ENCODE measurements at places on chromosomes 4 and X.

DNA sequence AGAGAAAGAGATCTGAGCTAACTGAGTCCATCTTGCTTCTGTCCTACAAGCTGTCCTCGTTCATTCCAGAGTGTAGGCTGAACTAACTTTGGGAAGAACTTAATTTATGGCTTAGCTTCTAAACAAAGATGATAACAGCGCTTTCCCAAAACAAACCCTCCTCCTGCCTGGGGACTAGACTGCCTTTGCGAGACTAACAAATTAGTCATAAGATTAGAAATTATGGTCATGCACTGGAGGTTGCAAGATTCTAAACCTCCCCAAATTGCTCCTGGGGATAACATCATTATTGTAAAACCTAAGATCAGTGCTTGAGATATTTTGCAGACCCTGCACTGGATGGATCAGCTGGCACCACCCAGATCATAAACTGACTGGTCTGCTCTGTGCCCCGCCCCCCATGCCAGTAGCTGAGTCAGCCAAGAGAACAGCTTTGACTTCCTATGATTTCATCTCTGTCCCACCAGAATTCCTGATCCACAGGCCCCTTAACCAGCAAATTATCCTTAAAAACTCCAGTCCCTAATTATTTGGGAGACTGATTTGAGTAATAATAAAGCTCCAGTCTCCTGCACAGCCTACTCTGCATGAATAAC is 883.3 kb downstream of the TRIML1 start:
- no peak for DNase-seq

DNA sequence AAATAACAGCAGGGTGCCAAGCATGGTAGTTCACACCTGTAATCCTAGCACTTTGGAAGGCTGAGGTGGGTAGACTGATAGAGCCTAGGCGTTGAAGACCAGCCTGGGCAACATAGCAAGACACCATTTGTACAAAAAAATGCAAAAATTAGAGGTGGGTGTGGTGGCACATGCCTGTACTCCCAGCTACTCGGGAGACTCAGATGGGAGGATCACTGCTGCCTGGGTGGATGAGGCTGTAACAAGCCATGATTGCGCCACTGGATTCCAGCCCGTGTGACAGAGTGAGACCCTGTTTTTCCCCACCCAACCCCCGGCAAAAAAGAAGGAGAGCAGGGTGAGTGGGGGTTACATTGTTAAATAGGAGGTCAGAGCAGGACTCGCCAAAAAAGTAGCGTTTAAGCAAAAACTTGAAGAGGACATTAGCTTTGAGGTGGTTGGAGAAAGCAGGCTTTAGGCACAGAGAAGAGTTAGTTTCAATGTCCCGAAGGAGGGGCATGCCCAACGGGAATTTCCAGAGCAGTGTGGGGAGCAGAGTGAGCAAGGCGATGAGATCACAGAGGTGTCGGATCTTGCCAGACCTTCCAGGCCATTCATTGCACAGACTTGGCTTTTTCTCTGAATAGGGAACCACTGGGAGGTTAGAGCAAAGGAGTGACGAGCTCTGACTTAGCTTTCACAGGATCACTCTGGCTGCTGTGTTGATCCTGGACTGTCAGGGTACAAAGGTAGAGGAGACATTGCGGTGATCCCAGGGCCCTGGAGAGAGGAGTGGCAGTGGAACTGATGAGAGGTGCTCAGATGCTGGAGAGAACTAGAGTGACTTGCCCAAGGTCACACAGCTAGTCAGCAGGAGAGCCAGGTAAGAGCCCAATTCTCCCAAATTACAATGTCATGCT is 70.6 kb downstream of the TRAPPC11 start:
- no peak for DNase-seq

GRCh38 chrX:30568136-30568535 is 9.4 kb downstream of the TASL start:
- no peak for DNase-seq

GRCh38 chr4:38157592-38157991 is 197.4 kb downstream of the PTTG2 start:
- no peak for DNase-seq

DNA sequence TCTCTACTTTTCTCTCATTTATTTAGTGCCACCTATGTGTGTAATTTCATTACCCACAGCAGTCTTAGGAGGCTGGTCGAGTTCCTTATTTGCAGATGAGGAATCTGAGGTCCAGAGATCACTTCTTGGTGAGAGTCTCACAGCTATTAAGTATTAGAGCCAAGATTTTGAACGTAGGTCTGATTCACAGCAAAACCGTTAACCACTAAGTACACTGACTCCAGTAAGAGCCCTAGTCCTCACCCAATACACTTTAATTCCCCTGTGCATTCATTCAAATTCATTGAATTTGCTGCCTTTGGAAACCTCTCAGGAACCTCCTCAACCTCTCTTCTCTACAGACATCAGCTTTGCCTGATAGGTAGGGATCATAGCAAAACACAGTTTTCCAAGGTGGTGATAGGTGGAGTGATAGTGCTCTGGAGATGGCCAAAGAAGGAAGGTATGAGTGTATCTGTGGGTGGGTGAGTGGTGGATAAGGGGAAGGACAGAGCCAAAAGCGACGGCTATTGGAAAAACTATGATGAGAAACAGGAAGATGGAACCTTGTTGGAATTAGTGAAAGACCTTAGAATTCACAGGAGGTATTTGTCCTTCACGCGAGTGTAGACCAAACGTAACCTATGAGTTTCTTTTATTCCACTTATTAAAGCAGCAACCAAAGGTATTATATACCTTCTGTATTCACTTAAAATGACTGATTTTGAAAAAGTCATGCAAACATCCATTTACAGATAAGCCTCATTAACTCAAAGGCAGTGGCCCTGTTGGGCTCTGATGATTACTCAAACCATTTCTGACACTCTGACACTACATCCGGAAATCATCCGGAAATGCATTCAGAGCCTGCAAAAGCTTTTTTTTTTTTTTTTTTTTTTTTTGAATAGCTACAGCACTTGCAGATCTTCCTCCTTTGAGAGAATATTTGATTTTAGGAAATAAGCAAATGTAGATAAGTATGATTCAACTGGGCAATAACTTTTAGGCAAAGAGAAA is 6.3 kb downstream of the FMR1 start:
- DNase-seq, result no peak

- no peak for DNase-seq
Observed at GRCh38 chr4:3670521-3671519, 95.4 kb upstream of the ADRA2C start.

- DNase-seq, result no peak
Observed at GRCh38 chrX:40103565-40104323, 6.0 kb upstream of the BCOR start.

GRCh38 chrX:118807151-118808017 is 16.2 kb upstream of the ZCCHC12 start:
- peak; percentile 10 for DNase-seq

- DNase-seq, result no peak
Observed at GRCh38 chrX:18394477-18394876, 30.9 kb upstream of the CDKL5 start.

DNA sequence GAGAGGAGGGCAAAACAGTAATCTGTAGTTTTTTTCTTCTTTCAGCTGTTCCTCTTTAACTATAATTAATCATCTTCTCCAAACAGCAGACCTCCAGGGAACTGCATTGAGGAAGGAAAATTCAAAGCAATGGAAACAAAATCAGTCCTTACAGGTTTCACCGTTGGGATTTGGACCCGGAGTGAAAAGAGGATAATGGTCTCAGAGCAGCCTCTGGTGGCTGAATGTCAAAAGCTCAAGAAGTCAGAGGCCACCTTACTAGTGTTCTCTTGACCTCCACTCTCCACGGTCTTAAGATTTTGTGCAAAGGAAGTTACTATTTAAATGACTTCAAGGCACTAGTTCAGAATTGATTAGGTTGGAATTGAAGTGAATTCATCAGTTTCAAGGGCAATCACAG is 16.0 kb upstream of the MID1 start:
- DNase-seq, result no peak

DNA sequence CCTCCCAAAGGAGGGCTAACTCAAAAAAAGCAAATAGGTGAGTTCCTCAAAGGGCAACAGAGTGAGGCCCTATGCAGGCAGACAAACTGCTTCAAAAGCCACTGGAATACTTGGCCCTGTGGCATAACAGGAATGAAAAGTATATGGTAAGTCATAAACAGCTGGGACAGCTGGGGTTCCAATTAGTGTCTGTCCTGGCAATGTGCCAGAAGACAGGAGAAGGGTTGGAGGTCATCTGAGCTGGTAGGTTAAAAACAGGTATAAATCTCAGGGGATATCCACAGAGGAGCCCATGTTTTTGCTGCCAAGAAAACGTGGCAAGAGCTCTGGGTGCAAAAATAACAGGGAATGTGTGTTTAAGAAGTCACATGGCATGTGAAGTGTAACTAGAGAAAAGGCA is 111.6 kb downstream of the APOOL start:
- no peak for DNase-seq

DNA sequence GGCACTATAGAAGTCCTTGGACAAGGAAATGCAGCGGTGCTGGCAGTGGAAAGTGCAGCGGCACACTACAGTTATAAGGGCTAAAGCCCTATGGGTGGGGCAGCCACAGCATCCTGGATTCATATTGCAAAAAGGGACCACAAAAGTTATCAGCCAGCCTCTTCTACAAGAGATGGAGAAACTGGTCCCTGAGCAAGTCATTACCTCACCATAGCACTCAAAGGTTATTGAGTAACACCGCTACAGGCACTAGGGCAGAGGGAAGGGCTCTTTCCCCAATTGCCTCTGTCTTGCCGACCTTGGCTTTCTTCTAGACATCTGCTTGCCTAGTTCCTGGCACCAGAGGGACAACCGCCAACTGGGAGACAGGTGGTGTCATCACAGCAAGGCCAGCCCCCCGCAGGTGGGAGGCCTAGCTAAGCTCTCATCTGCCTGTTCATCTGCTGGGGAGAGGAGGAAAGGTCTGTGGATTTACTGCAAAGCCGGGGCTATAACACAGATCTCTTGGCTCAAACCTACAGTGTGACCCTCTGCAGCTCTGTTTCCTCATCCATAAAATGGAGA is 600.0 kb downstream of the BCOR start:
- DNase-seq, result peak; percentile 14

DNA sequence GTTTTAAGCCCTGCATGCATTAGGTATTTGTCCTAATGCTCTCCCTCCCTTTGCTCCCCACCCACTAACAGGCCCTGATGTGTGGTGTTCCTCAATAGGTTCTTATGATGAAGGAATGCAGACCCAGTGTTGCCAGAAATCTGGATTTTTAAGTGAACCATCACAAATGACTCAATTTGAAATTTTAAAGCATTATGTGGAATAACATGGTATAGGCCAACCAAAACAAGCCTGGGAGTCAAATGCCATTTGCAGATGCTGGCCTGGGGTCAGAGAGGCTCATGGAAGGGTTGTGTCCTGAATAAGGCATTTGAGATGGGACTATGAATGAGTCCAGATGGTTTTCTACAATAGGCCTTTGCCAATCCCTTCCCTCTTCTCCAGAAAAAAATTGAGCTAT is 179.6 kb downstream of the SHROOM3 start:
- no peak for DNase-seq

- no peak for DNase-seq
Observed at GRCh38 chr4:25299476-25300203, 12.9 kb upstream of the ZCCHC4 start.

DNA sequence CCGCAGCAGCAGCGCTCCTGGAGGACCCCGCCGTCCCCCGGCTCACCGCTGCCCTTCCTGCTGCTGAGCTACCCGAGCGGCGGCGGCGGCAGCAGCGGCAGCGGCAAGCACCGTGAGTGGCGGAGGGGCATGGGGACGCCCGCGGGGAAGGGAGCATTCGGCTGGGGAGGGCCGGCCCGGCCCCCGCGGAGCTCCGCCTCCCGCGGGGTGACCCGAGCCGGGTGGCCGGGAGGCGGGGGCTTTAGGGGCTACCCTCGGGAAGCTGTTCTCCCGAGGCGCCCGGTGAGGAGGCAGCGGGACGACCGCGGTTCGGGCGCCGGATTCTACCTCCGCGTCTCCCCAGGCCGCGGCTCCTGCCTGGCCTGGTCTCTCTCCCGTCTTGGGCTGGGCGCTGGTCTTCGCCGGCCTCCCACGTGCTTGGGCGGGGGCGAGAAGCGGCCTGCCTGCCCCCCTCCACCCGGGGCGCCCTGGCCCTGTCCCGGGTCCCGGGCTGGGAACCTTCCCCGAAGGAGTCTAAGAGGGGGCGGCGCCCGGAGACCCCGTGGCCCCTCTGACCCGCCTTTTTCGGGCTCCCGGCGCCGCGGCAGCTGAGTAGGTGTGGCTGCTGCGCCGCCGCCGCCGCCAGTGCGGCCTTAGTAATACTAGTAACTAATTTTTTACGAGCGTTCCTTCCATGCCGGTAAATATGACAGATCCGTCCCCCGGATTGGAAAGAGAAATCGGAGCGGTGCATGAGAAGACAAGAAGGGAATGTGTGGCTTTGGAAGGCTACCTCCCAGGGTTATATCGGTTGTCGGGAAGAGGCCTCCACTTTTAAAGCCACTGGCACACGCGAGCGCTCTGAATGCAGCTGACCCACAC is 16.4 kb upstream of the RUFY3 start:
- DNase-seq, result peak; percentile 35

DNA sequence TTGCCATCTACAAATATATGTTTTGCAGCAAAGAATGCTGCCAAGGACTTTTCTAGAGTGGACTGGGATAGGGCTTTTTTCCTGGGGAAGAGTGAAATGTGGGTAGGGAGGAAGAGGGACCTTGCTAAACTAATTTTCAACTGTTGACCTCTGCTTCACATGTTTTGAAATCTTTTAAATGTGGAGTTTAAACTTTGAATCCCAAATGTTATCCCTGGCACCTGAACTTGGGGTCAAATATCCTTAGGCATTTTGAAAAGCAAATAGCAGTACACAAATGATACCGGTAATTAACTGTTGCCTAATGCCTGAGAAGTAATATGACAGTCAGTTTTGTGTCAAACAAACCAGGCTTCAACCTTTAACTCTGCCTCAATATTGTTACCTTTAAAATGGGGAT is 7.3 kb upstream of the AR start:
- DNase-seq, result no peak

GRCh38 chr4:148447681-148448080 is 5.5 kb upstream of the NR3C2 start:
- no peak for DNase-seq

DNA sequence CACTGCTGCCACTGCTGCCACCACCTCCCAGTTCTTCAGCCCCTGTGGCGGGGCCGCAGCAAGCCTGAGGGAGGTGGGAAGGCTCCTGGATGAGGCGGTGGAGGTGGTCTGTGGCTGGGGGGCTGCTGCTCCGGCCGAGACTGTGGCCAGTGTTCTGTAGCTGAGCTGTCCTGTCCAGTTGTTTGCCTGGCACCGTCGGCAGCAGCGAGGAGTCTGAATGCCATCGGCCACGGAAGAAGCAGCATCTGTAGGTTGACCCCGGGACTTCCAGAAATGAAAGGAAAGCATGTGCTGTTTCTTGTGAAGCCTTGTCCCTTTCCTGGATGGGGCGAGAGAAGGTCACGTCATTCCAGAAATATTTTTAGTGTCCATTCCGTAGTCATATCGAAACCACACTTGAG is 3.3 kb downstream of the C4orf54 start:
- DNase-seq, result no peak

All from NCI-H1694 (cell line).